EH (cell line): ENCODE measurements at places on chromosomes 1 and 21.

GRCh38 chr21:29295066-29295650, 3.6 kb upstream of the BACH1 start:
- DNase-seq: no peak

DNA sequence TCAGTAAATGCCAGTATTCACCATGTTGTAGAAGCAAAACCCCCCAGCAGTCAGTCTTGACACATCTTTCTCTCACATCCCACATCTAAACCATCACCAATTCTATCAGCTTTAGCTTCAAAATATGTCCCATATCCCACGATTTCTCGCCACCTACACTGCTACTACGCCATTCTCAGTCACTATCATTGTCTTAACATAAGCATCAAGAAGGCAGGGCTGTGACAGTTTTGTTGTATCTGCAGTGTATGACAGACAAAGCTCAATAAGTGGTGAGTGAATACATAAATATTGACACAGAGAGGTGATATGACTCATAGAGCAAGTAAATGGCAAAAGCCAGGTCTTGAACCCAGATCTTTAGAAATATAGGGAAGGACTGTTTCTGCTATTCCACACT, 59.9 kb downstream of the JAK1 start:
- no peak for DNase-seq

DNA sequence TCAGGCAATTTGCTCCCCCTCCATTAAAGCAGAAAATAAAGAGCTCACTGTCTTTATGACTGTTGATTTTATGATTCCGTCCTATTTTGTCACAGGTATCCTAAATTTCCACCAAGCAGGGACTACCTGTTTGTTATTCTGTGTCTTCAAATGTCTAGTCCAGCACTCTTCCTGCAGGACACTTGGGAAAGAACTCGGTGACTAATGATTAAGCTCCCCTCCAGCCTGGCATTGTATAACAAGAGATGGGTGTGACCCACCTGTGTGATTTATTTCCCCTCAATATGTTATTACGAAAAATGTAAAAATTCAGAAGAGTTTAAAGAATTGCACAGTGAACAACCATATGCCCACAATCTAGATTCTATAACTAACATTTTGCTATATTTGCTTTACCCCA, 42.9 kb upstream of the LRRN2 start:
- no peak for DNase-seq

DNA sequence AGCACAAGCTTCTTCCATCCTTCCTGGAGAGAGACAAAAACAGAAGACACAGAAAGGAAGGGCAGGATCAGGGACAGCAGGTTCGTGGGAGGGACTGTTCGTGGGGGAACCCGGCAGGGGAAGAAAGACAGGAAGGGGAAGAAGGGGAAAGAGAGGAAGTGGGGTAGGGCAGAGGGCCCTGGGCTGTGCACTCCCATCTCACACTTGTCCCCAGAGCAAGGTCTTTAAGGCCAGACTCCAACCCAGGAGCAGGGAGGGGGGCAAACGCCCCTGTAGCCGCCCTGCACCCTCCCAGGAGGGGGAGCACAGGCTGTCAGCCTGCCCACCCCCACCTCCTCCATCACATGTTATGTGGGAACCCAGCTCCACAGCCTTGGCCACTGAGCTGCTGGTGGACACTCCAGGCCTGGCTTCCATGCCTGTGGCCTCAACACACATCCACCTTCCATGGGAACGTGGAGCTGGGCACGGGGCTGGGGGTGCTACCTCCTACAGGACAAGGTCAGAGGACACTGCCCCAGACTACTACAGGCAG, 9.3 kb downstream of the SLC19A1 start:
- DNase-seq: no peak

DNA sequence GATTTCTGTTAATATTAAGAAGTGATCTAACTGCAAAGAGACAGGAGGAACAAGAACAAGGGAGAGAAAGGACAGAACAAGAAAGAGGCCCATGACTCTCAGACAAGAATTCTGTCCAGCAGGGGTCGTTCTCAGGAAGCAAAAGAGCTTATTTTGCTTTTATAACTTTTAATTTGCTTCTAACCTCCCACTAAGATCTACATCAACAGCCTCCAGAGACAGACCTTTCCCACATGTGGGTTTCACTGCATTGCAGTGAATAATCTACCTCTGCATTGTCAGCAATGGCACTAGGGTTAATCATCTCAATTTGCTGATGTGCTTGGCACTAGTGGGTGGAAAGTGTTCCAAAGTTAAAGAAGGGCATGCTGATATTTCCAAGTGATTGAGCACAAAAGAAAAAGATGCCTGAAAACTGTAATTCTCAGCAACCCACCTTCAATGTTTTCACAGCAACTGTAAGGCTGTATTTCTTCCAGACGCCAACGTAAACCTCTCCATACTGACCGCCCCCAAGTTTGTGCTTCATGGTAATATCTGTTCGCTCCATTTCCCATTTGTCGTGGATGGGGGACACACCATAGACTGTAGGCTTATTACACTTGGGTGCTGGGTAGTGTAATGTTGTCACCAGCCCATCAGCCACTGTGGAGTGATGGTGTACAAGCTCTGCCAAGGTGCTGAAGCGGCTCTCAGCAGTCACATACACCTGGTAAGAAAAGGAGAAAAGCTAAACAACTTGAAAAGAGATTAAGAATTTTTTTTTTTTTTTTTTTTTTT, 39.5 kb downstream of the TOR3A start:
- DNase-seq: peak; percentile 71

DNA sequence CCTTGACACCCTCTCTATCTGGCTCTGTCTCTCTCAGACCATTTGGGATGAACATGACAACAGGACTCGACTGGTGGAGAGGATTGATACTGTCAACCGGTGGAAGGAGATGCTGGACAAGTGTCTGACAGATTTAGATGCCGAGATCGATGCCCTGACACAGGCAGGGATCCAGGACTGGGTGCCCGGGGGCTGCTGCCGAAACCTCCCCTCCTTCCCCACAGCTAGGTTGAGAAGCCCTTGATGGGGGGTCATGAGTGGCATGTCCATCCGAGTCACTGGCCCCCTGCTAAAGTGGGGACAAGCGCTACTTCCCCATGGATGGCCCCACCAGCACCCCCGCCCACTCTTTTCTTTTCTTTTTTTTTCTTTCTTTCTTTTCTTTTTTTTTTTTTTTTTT, 1.2 kb downstream of the TEKT2 start:
- DNase-seq: no peak

DNA sequence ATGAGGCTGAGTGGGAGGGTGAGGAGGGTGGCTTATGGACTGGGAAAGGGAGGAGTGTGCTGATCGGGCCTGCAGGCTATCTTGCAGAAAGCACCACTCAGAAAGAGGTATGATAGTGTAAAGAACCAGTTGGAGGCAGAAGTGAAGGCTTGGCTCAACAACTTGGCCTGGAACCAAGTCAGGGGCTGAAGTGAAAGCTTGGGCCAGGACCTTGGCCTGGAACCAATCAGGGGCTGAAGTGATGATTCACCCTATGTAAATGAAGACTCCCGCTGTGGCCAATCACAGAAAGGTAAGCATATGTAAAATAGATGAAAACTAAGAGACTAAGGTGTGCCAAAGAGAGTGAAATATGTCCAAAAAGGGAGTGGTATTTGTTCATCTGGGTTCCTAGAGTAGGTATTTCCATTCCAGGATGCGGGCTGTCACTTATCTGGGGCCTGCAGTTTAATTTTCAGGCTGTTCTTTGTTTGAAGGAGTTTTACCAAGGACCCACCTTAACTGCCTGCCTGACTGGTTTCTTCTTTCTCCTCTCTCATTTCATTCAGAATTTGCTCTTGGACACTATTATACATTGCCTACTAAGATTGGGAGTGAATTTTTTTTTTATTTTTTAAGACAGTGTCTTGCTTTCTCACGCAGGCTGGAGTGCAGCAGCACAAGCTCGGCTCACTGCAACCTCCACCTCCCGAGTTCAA, 5.1 kb upstream of the RFX5 start:
- peak; percentile 44 for DNase-seq

DNA sequence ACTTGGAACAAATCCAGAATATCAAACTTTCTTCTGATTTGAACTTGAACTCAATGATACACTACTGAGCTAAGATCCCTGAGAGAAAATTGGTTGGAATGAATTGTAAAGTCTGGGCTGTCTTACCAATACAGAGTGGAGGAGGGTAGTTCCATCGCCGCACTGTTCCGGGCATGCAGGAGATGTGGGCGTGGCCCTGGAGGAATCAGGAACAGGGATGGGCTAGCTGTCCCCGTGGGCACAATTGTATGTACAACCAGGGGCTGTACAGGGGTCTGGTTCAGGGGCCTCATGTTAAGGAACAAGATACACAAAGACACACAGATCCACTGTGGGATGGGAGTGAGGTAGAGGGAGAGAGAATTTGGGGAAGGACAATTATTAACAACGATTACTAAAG, 144.3 kb downstream of the ZSCAN20 start:
- DNase-seq: no peak

DNA sequence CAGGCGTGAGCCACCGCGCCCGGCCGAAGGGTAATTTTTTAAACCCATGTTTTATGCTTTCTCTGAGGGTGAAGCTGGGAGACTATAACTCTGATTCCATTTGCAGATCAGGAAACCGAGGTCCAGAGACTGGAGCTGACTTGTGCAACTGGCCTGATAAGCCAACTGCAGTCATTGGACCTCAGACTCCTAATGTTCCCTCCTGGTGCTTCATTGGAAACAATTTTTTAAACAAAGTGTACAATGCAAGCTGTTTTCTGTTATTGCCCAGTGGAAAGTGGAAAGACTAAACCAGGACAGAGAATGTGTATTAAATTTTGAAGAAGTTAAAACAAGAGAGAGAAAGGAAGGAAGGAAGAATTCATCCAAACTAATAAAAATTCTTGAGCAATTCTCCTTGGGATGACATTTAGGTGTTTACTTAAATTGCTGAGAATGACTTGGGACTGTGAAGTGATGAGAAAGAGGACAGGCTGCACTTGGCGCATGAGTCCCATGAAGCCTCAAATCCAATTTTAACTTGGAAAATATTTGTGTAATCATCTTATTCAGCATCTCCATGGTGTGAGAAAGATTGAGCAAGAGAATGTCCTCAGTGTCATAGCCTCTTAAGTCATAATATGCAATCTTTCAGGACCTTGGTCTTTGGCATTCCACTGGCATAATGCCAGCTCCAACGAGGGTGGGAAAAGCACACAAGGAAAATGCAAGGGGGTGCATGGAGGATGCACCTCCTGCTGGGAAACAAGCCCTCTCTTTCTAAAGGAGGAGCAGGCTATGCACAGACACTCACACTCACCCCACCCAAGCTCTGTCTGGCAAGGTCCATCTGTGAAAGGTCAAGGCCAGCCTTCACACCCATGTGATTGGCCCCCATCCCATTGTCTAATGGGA, 342.0 kb downstream of the SIPA1L2 start:
- peak; percentile 56 for DNase-seq

- no peak for DNase-seq
These were observed 17.4 kb downstream of the NDUFS5 start for GRCh38 chr1:39043513-39043912.

GRCh38 chr1:34292472-34292871, 115.8 kb downstream of the C1orf94 start:
- no peak for DNase-seq

DNA sequence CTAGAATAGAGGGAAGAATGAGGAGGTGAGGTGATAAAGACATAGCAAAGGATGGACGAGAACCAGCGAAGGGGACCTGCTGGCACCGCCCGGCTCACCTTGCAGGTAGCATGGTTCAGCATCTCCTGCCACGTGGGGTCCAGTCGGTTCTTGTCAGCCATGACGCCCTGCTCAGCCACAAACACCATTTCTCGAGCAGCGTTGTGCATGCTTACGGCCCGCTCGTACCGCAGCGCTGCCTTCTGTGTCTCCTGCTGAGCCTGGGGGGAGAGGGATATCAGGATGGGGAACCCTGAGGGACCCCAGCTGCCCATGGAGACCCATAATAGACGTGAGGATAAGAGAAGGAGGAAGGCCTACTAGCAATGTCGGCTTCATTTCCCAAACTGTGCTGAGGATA, 11.4 kb downstream of the SH3BP5L start:
- DNase-seq: no peak

DNA sequence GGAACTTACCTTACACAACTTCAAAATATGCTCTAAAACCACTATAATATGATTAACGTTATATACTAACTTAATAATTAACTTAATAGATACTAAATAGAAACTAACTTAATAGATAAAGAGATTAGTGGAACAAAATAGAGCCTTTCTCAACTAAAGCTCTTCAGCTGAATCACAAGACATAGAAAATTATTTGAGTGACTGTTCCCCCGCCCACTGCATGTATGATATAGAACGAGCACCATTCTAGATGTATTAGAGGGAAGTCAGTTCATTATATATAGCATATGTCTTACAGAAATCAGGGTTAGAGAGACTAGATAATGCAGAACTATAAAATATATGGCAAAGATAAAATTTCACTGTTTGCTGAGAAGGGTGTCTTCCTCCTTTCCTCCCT, 16.3 kb downstream of the LYPLAL1 start:
- no peak for DNase-seq

- no peak for DNase-seq
These were observed 9.1 kb upstream of the CDK18 start for GRCh38 chr1:205495237-205495823.

DNA sequence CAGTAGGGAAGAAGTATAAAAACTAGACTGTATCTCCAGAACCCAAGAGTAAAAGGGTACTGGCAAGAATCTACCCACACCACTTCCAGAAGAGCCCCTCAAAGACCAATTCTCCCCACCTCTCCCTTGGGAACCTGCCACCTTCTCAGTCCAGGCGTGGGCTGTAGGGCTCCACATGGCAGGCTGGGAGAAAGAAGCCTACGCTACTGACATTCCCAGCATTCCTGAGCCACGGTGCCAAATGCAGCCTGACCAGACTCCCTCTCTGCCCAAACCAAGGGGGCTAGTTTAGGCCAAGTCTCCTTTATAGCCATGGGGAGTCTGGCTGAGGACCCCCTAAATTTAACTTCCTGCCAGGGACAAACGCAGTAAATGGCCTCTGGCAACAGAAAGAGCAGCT, 2.0 kb downstream of the UBE2Q1 start:
- peak; percentile 62 for DNase-seq

- peak; percentile 50 for DNase-seq
These were observed 481 bp downstream of the TAL1 start for GRCh38 chr1:47231301-47232186.

GRCh38 chr1:109728870-109729269, 12.0 kb downstream of the GSTM3 start:
- no peak for DNase-seq

DNA sequence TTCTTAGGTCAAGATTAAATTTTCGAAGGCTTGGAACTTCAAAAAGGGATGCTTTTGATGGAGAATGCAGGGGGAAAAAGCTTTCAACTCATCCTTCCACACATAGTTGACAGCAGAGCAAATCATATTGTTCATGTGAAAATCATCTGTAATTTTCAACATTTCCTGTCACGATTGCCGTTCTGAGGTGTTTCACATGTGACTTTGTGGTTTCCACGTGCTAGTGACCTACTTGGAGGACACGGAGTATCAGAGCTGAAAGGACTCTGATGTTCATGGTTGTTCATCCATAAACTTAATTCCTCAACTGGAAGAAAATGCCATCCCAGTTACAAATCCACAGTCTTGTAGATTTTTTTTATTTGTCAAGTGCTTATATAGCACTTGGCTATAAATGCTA, 79.1 kb downstream of the ZP4 start:
- DNase-seq: no peak

- peak; percentile 89 for DNase-seq
These were observed 70.7 kb upstream of the PDC start for GRCh38 chr1:186531561-186532165.

- no peak for DNase-seq
These were observed 325.1 kb upstream of the GREM2 start for GRCh38 chr1:240936911-240937668.

- no peak for DNase-seq
These were observed 80.9 kb downstream of the ATP1A1 start for GRCh38 chr1:116453906-116454305.
